Right cardiac atrium (tissue), 5 donors: ENCODE measurements at places on chromosomes 2 and 18.

- DNase-seq = no peak
Measured at GRCh38 chr2:97769711-97770110, 56.3 kb downstream of the ZAP70 start.

DNA sequence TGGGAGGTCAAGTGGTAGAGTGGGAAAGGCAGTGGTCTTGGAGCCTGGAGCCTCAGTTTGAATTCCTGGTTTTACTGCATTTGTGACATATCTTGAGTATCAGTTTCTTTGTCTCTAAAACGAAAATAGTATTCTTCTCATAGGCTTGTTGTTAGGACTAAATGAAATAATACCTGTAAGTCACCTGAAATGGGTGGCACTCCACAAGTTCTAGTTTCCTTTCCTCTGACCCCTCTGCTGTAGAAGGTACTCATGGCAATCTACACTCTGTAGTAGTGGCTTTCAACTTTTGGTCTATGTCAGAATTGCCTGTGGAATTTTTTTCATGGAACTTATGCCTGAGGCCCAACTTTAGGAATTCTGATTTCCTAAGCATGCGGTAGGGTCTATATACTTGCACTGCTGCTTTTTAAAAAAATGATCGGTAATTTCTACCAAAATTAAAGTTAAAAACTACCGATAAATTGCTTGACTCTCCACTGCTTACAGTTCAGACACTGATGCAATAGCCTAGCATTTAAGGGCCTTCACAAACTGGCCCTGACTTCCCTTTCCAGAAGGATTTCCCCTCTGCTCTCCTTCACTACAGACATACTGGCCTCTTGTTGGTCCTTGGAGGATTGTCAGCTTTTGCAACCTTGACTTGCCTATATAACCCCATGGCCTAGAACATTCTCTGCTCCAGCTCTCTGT is 47.2 kb downstream of the PLEK start:
- DNase-seq = no peak

DNA sequence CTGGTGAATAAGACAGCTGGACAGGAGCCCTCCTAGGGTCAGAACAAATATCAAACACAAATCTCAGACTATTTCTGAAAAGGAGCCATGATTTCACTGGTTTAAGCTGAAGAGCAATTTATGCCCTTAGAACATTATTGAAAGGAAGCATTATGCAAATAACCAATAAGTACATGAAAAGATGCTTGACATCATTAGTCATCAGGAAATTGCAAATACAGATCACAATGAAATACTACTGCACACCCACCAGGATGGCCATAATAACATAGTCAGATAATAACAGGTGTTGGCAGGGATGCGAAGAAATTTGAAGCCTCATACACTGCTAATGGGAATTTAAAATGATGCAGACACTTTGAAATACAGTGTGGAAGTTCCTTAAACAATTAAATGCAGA is 176.4 kb upstream of the RAB6C start:
- DNase-seq = no peak

DNA sequence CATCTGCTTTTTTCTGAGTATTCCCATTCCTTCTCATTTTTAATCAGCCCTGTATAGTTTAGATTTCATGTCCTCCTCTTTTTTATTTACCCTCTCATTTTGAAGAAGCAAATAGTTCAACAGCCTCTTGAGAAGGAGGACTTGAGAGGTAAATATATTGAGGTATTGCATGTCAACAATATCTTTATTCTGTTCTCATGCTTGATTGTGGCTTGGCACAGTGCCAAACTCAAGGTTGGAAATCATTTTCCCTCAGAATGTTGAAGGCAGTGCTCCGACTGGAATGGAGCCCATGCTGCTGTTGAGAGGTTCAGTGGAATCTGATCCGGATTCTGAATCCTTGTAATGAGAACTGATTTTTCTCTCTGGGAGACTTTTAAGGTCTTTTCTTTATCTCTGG is 31.0 kb upstream of the GALNT3 start:
- peak; percentile 11 for DNase-seq

DNA sequence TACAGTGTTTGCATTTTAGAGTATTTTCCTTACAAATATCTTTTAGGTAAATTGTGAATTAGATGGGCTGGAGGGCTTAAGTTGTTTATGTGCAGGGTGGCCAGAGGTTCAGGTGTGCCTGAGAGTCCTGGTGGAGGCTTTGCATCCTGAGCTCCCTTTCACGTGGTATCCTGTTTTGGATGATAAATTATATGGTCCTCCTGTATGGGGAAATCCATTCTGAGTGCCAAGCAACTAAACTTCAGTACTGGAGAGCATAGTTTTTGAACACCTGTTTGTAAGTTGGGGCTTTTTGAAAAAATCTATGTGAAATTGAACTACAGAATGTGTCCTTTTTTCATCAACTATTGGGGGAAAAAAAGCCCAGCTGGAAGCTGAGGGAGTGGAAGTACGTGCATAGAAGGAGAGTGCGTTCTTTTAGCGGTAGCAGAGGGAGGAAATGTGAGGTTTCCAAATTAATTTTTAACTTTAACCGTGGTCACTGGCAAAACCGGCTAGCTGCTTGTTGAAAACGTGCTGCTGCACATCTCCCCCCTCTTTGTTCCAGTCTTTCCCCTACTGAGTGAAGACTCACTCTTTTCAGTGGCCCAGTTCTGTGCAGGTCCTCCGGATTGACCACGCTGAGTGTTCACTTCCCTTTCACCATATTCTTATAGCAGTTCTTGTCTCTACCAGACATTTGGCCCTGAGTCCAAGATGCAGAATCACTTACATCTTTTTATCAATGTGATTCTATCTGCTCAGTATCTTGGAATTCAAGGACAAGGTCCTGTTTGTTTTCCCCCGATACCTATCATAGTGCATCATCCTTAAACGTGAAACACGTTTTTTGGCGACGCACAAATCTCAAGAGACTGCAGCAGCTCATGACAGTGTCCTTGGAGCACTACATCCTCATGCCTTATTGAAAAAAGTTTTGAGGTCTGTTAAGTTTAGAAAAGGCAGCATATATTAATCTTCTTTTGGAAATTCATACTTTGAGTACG is 15.3 kb downstream of the CNOT11 start:
- DNase-seq = no peak

GRCh38 chr18:11487390-11487789 is 122.0 kb upstream of the SLC35G4 start:
- no peak for DNase-seq
